ENCODE measurements at places on chromosomes 2 and 18. TPM values are rescaled to one million over a fixed set of nuclear protein-coding genes. Genes with fewer than 3 reads are reported as not detected.

C2orf78 gene
- polyA plus RNA-seq = not detected

SGPP2 gene
- 1.4 TPM for polyA plus RNA-seq

DNA sequence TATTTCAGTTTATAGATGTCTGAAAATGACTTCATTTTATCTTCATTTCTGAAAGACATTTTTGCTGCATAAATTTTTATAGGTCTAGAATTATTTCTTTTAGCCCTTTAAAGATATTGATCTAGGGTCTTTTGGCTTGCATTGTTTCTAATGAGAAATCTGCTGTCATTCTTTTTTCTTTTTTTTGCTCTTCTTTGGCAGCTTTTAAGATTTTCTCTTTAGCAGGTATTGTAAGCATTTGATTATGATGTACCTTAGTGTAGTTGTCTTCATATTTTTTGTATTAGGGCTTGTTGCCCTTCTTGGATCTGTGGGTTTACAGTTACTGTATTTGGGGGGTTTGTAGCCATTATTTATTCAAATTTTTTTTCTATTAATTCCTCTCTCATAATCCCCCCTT, 66.0 kb upstream of the IL1R1 start:
- DNase-seq = no peak

GRCh38 chr18:55090564-55091188, 131.4 kb upstream of the CCDC68 start:
- DNase-seq = no peak

TMEM169 gene
- 5.0 TPM for polyA plus RNA-seq

CXCR2 gene
- 0.18 TPM for polyA plus RNA-seq

DNA sequence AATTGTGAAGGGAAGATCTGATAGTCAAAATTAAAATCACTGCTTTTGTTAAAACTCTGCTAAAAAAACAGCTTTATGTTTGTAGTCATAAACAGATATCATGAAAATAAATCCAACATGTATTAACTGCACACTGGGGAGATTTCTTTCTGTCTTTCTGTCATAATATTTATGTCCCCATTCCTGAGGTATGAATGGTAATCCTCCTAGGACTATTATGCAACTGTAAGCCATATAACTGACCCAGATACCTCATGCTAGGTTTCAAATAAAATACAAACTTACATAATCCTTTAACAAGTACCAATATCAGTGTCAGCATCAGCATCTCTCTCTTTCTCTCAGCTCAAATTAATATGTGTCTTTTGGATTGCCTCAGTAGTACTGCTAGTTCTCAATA, 18.2 kb downstream of the IFIH1 start:
- DNase-seq = no peak

ADD2 gene
- 3.0 TPM for polyA plus RNA-seq

CCDC138 gene
- 4.3 TPM for polyA plus RNA-seq

DNA sequence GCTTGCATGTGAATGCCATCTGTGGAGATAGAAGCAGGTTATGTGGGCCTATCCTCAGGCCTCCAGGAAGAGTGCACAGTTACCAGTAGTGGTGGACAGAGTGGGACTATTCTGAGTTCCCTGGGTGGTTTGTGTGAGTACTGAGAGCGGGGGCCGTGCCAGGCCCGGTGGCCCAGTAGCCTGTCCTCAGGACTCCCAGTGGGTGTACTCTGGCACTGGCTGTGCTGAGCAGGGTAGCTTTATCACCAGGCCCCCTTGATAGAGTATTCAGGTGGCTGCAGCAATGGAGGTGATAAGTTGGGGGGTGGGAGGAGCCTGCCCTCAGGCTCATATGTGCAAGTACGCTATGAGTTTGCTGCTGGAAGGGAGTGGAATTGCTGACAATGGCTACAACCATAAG, 979.0 kb upstream of the PIK3C3 start:
- no peak for DNase-seq

GRCh38 chr2:142983174-142983573, 105.7 kb downstream of the KYNU start:
- no peak for DNase-seq

GREB1 gene
- 13.8 TPM for polyA plus RNA-seq

DNA sequence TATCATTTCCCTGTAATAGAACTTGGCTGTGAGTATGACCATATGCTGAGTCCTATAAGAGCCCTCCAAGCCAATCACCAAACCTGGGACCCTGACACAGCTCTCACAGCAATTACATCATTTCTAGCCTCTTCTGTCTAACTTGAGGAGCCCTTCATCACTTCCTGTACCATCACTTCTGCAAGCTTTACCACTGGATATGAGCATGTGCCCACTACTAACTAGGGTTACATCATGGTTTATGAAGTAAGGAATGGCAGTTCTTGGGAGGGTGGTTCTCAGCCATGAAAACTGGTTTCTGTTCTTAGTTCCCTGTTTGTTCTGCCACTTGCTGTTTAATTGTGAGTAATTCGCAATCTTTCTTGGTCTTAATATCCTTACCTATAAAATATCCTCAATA, 31.0 kb upstream of the EPB41L3 start:
- no peak for DNase-seq

DNA sequence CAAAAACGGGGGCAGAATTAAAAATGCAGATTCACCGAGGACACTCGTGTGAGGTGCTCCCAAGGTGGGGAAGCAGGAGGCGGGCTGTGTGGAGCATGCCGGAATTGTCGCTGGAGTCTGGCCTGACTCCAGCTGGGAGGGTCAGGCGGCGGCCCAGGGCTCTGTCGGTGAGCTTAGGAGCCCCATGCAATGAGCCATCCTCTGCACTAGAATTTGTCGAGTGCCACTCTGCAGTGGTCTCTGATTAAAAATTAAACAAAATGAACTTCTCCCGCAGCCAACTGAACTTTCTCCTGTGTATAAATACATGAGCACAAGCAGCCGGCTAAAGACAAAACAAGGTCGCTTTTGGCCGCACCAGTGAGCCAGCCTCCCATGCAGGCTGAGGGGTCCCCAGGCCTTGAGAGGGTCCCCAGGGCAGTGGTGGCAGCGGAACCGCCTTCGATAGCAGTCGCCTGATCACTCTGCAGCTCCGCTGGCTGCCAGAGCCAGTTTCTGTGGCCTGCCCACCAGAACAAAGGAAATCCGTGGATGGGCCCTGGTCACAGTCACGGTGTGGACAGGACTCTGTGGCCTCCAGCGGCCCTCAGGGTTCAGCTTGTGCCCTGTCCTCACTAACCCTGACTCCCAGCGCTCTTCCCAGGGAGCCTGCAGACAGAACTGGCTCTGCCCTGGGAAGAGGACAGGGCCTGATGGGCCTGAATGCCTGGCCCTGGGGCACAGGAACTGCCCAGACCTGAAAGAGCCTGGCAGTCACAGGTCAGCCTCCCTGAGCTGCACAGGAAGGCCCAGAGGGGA, 201.3 kb downstream of the EIPR1 start:
- DNase-seq = no peak

- no peak for DNase-seq
These were observed 768.5 kb downstream of the LRP1B start for GRCh38 chr2:141362311-141362710.

DNA sequence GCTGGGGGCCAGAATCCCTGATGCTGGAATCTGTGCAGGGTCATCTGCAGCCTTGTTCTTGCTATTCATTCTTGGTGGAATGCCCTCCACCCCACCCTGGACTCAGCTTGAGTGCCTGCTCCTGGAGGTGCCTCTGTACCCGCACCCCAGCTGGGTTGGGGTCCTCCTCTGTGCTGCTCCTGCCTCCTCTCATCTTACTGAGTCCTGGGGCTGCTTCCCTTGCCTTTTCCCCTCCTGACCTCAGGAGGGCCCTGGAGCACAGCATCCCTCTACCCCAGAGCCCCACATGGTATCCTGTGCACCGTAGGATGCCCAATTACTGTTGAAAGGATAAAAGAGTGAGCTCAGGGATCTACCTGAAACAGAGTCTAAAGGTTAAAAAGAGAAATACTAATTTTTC, 81.6 kb downstream of the CIB4 start:
- no peak for DNase-seq

- no peak for DNase-seq
These were observed 38.8 kb upstream of the SP3 start for GRCh38 chr2:174003720-174004695.

GRCh38 chr2:73359915-73360697, 25.5 kb upstream of the ALMS1 start:
- no peak for DNase-seq

DNA sequence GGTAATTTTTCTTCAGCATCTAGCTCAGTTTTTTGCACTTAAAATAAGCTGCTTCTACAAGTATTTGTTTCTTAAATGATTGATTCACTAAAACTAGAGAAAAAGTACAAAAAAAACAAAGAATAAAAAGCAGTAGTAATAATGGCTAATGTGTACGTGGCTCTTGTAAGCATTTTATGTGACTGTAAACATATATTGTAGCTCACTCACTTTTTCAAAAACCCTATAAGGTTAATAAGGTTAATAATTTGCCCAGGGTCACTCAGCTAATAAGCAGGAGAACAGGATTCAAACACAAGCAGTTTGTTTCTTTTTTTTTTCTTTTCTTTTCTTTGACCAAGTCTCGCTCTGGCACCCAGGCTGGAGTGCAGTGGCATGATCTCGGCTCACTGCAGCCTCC, 67.5 kb downstream of the RMDN2 start:
- DNase-seq = no peak

LRRTM4 gene
- polyA plus RNA-seq = 0.89 TPM

IL36G gene
- not detected for polyA plus RNA-seq

DNA sequence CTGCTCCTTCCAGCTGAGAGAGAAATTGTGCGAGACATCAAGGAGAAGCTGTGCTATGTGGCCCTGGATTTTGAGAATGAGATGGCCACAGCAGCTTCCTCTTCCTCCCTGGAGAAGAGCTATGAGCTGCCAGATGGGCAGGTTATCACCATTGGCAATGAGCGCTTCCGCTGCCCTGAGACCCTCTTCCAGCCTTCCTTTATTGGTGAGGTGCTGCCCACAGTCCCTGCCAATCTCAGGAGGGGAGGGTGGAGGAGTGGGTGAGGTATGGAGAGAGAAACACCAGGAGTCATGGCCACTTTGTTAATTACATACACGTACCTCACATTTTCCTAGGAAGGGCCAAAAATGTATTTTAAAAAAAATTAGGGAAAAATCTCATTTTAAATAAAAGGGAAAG, 12.0 kb upstream of the DGUOK start:
- no peak for DNase-seq

DNA sequence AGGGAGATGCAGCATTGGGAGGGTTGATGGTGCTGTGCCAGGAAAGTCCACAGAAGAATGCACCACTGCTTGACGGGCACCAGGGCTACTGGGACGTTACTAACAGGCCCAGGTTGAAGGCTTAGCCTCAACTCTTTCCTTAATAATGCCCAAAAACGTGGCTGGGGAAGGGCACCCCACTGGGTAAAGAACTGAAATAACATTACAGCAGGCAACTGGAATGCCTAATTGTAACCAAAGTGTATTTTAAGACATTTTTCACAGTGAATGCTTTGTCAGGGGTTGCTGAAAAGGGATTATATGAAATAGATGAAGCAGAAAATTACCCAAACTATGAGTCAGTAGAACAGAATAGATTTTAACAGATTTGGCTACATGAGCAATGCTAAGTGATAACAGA, 191.3 kb downstream of the CMPK2 start:
- DNase-seq = no peak

ACMSD gene
- polyA plus RNA-seq = 0.34 TPM

DNA sequence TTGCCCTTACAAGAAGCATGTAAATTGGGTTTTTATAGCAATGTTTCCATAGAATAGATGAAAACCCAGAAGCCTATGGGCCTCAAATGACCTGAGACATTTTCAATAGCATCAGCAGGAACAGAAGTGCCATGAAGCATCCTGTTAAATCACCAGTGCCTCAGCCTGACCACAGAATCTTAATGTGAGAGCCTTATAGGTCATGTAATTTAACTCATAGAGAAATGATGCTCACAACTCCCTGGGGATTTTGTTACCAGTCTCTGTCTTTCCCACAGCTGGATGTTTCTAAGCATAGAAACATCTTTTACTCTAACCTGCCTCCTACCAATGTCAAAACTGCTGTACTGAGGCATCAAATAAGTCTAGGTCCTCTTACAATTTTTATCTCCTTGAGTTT, 295.8 kb upstream of the ACVR2A start:
- no peak for DNase-seq

FIGN gene
- 0.99 TPM for polyA plus RNA-seq

ASB18 gene
- 14.5 TPM for polyA plus RNA-seq

DNA sequence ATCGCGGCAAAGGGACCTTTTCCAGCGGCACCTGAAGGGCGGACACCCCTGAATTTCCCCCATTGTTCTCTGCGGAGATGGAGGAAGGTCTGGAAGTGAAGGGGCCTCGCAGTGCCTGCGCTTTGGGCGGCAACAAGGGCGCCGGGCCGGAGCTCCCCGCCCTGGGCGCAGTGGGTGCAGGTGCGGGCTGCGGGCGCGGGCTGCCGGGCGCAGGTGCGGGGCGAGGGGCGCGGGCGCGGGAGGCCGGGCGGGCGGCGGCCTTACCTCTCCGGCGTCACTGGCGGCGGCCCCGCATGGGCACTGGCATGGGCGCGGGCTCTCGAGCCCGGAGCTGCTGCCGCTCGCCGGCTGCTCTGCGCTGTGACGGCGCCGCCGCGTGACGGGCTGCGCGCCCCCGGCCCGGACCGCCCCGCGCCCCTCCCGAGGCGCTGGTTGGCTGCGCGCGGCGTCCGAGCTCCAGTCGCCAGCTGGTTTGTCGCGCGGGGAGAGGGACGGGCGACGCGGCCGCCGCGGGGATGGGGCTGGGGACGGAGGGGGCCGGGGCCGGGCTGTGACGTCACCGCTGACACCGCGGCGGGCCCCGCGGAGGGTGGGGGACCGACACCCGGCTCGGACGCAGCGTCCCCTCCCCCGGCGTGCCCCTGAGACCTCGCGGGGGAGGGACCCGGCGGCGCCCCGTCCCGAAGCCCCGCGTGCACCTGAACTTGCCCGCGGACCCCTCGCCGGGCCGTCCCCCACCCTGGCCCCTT, at the start of gene KIF1A:
KIF1A (minus strand) TSS at position 362 of the 749 bp plus-strand sequence. CDS start 22,467 bp downstream, outside the sequence.
- DNase-seq = peak; percentile 58

DNA sequence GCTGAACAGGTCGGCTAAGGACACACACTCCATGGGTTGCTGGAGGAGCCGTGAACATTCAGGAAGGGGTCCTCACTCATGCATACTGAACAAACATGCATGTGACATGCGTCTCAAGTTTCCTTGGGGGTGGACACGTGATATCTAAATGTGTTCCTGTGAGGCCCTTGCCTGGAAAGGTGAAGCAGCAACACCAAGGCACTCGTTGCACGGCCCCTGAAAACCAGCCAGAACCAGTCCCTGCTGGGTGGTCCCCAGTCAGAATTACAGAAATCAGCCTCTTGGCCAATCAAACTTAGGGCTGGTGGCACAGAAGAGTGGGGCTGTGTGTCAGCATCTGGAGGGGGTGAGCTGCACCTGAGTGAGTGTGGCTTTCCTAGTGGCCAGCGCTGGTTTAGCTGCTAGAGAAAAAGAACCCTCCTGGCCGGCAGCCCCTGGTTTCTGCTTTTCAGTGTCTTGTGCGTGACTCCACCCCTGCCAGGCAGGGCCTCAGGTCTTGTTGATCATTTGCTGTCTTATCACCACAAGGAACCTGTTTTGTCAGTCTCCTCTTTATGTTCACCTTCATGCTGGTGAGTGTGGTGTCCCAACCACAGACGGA, 3.2 kb upstream of the AQP12B start:
- DNase-seq = no peak

GNAL gene
- 2.3 TPM for polyA plus RNA-seq

DNA sequence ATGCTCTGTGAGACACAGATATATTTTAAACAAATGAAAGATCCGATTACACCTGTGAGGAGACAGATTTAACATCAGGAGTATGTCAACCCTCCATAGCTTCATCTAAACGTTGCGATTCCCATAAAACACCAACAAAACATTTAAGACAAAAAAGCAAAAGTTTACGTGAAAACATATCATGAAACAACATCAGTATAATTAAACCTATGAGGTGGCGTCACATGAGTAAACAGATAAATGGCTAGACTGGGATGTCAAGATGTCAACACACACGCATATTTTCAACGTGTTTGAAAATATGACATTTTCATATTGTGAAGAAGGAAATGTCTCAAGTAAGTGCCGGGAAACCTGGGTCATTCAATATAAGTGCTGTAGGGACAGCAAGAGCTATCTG, 25.5 kb upstream of the GPC1 start:
- no peak for DNase-seq

All from hindlimb muscle (tissue), 1 donor.